ENCODE measurements at places on chromosomes 5 and 9.

DNA sequence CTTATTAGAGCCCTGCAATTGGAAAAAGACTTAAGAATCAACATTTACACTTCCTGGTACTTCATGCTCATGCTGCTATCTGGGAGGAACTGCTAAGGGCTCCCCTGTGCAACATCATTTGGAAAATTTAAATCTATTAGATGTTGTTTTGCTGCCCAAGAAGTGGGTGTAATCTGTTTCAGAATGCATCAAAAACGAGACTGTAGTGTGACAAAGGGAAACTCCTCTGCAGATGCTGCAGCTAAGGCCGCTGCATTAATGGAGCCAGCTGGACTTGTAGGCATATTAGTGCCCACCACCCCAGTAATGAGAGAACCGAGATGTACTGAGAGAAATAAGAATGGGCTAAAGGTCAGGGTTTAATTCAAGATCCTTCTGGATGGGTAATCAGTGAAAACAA lies 11.1 kb upstream of the PAIP1 start:
- no peak for DNase-seq

DNA sequence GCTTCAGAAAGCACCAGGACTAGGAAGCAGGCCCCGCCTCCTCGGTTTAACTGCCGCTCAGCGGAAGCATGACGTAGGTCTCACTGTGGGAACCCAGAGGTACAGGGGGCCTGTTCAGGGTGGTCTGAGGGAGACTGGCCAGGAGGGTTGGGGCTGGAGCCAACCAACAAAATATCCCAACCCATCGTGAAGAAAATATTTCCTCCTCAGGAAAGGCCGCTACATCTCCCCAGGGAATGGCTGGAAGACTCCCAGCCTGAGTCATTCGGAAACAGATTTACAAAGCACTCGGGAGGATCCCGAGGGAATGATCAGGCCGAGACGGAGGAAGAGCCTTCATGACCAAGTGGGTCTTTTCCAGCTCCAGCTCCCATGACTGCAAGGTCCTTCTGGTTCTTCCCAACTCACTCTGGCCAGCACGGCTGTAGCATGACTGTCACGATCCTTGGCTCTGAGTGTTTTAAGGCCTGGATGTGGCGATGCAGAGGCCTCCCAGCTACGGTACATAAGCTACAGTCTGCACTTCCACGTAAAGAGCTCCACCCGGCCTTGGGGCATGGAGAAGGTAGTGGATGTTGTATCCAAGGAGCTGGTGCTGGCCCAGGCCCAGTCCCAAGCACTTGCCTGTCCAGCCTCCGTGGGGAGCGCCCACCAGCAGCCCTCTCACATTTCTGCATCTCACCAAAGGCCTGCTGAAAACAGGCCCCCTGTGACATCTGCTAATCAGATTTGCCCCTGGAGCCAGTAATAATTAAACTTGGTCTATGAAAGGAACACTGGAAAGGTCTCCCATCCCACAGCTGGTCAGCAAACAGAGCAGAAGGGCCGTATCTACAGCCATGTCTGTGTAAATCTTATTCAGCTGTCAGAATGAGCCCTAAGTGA lies 100.6 kb downstream of the LHFPL2 start:
- no peak for DNase-seq

GRCh38 chr9:91062281-91062680 lies 260.7 kb downstream of the SYK start:
- DNase-seq, result peak; percentile 3

GRCh38 chr5:29811914-29812679 lies 1381.4 kb upstream of the CDH6 start:
- no peak for DNase-seq

- DNase-seq, result no peak
Observed at GRCh38 chr9:103649086-103649485, 445.0 kb upstream of the SMC2 start.

DNA sequence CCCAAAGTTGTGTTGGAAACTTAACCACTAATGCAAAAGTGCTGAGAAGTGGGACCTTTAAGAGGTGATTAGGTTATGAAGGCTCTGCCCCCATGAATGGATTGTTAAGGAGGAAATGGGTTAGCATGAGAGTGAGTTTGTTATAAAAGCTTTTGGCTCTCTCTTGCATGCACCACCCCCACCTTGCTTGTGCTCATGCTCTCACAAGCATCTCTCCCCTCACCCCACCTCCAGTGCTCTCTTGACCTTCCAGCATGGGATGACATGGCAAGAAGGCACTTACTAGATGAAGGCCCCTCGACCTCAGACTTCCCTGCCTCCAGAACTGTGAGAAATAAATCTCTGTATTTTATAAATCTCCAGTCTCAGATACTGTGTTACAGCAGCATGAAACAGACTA lies 52.8 kb downstream of the RICTOR start:
- no peak for DNase-seq

- no peak for DNase-seq
Observed at GRCh38 chr5:136484808-136485325, 119.5 kb upstream of the TRPC7 start.

GRCh38 chr5:116084287-116084691 lies 536 bp upstream of the COMMD10 start:
- DNase-seq, result no peak

- DNase-seq, result no peak
Observed at GRCh38 chr9:4148751-4149150, 151.1 kb downstream of the GLIS3 start.

DNA sequence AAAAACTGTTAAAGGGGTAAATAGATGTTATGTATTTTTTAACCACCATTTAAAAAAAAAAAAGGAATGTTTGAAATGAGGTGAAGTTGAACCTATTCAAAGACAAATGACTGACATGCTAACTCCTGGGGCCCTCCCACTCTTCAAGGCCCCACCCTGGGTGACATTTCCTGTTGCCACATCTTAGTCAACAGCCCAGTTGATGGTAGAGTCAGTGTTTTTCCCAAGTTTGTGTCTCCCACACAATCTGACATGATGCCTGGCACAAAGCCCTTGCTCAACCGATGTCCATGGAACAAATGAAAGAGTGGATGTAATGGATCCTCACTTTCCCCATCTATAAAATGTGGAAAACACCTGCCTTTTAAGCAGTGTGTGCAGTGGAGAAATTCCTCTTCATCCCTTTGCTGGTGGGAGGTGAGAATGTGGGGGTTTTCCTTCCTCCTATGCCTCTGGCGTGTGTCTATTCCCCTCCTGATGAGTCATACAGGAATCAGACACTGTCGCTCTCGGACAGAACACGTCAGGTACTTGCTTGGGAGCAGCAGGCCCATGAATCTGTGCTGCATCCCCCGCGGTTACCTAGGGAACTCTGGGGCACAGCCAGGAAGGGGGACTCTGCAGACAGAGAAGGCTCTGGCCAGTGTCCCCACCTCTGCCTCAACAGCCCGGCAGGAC lies 13.7 kb upstream of the ADRA1B start:
- DNase-seq, result no peak

DNA sequence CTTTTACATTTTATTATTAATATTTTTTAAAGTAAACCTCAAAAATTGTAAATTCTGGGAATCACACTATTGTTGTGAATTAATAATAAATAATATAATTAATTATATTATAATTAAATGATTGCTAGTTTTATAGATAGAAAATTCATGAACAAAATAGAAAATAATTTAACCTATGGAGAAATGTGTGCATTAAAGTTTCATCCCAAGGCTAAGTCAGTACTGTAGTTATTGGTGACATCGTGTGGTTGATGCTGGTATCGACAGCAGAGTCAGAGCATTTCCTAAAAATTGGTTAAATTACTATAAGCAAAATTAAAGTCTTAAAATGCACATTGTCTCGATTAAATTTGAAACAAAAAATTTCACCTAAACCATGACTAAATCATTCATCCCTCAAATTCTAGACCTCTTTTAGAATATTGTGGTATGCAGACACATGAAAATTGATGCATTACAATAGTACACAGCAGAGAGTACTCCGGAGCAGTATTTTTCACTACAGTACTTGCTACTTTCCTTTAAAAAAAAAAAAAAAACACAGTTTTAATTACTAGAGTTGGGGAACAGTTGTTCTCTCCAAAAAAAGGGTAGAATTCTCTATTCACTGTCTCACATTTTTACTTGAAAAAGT lies 73.9 kb downstream of the RORB start:
- DNase-seq, result no peak

DNA sequence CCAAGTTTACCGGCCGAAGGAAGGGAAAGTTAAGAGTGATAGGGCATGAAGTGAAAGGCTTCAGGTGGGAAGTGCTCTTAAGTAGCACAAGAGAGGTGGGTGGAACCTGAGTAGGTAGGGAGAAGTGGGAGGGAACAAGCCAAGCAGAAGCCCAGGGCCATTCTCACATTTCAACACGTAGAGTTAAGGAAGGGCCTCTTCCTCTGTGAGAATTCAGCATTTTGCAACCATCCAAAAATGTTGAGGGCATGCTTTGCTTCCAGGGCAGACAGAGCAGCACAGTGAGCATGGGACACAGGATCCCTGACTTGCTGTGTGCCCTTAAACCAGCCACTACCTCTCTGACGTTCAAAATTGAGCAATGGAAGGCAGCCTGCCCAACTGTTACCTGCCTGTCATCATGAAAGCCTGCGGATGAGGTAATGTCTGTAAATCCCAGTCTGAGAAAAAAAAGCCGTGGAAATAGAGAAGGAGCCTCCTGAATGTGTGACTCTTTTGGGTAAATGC lies 3.3 kb downstream of the CYFIP2 start:
- no peak for DNase-seq

- DNase-seq, result no peak
Observed at GRCh38 chr5:80246001-80246758, 9.7 kb downstream of the SERINC5 start.

DNA sequence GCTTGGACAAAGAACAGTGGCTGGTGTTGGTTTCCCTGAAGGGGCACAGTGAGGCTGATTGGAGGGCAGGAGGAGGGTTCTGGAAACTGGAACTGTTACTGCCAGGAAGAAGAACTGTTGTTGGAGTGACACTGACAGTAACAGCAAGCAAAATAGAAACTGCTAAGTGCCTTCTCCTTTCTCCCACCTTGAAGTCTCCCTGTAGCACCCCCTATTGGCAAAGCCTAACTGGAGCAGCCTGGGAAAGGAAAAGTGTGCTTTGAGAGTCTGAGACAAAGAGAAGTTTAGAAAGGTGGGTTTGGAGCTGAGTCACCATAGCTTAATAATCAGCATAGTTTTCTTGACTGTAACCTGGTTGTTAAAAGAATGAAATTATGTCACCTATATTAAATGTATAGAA lies 2.5 kb upstream of the TMEM174 start:
- no peak for DNase-seq

GRCh38 chr9:121663591-121663990 lies 12.2 kb downstream of the DAB2IP start:
- DNase-seq, result no peak

GRCh38 chr9:98263080-98263479 lies 7.6 kb upstream of the TBC1D2 start:
- DNase-seq, result no peak

- no peak for DNase-seq
Observed at GRCh38 chr9:91089405-91090129, 272.2 kb downstream of the AUH start.

DNA sequence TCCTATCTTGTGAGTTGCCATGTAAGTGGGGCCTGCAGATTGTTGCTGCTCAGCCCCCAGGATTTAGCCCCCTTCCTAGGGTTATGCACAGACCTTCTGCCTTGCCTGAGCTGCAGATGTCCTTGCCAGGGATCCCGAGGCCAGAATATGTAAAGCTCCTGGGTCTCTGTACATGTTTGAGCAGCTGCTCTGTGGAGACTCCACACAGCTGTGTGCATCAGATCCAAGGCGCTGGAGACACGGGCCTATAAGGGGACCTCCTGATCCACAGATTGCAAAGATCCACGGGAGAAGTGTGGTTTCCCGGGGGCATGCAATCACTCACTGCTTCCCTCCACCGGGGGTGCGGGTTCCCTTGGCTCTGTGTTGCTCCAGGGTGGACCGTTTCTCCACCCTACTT lies 28.9 kb downstream of the TAF11L14 start:
- DNase-seq, result no peak

DNA sequence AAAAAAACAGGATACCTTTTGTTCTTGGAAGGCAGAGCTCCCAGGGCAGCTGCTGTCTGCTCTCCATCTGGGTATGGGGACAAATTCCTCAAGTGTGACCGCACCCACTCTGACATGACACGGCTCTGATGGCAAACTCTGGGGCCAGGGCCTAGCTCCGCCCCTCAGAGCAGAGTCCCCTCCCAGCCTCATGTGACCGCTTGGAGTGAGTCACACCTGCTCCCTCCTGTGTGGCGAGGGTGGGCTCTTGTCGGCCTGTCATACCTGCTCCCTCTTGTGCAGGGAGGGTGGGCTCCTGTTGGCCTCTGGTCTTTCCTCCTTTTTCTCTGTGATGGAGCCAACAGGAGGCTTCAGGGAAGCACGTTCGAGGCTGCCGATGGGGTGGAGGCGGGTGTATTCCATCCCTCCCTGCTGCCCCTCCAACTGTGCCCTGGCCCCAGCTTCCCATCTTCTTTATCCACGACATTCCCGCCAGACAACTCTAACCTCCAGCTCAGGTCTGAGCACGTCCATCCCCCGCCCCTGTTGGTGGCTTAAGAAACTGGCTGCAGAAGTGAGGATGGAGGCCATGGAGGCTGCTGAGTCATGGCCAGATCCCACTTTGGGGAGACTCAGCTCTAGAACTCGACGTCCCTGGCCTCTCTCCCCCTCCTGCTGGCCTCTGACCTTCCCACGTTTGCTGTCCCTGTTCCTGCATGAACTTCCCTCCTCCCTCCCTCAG lies 65.3 kb downstream of the OLFM1 start:
- DNase-seq, result no peak

GRCh38 chr5:100659080-100659795 lies 124.1 kb downstream of the FAM174A start:
- DNase-seq, result no peak

DNA sequence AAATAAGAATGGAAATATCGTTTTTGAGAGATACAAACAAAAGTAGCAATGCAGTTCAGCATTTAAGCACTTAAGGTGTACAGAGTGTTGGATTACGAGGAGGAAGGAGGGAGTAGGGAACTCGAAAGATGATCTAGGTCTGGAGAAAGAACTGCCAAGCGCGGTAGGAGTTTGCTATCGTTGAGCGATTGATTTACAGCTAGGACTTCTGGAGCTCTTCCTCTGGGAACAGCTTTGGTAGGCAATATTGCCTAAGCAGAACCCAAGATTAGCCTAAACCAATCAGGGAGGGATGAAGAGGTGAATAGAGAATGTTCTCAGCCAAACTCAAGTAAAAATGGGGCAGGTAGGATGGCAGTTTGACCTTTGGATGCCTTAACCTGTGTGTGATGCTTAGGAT lies 965 bp downstream of the CLTA start:
- DNase-seq, result no peak

DNA sequence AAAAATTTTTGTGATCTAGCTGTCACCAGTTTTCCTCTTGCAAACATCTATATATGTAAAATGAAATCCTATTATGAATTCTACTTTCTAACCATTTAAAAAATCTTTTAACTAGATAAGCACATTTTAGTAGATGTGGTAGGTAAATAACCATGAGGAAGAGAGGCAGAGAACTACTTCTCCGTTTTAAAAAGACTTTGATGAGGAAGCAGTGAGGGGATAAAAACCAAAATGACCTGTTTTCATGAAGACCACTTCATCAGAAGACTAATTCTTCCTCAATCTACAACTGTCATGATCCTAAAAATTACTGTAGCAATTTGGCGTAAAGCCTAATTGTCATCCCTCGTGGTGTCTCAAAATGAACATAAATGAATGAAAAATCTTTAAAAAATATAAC lies 15.7 kb upstream of the ERBIN start:
- DNase-seq, result no peak

GRCh38 chr5:2201421-2201820 lies 318.7 kb upstream of the IRX4 start:
- DNase-seq, result no peak
